ENCODE measurements at places on chromosomes 4 and X.

- no peak for DNase-seq
These were observed 2.1 kb upstream of the ARSJ start for GRCh38 chr4:113981591-113981990.

- DNase-seq: no peak
These were observed 249.9 kb downstream of the PRDM5 start for GRCh38 chr4:120672558-120673147.

GRCh38 chrX:41692162-41692749, 3.5 kb downstream of the GPR34 start:
- no peak for DNase-seq

DNA sequence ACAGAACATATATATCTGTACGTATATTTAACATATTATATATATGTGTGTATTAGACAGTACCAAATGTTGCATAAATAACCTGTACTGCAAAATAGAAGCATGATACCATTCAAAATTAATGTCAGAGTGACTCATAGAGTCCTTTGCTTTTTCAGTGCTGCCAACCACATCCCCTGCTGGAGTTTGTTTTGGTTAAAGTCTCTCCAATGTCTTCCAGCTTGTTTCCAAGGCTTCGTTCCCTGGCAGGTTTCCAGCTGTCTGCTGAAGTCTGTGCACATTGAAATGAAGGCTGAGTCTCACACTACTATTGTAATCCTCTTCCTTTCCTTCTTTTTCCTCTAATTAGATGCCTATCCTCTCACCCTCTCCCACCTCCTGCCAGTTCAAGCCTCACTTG, 14.9 kb downstream of the NRK start:
- no peak for DNase-seq

GRCh38 chrX:18549643-18550042, 122.3 kb downstream of the RS1 start:
- no peak for DNase-seq

DNA sequence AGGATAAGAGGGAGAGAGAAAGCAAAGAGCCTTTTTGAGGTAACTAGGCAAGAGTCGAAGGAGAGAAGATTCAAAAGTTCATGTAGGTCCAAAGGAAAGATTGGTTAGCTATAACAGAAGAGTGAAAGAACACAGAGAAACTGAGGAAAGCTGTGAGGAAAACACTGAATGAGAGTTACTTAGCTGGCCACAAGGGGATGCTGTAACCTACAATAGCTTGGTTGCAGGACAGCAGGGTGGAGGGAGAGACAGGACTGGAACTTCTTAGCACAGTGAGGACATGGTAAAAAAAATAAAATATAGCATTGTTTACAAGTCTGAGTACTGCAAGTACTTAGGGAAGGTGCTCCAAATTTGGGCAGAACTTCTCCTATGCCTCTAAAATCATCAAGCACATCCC, 48.3 kb downstream of the RAI2 start:
- DNase-seq: no peak

- no peak for DNase-seq
These were observed 43.5 kb upstream of the ADRA2C start for GRCh38 chr4:3722446-3723231.
